ENCODE measurements at places on chromosomes 1 and 21.

- DNase-seq, result no peak
Observed at GRCh38 chr1:180150982-180151381, 3.7 kb upstream of the QSOX1 start.

DNA sequence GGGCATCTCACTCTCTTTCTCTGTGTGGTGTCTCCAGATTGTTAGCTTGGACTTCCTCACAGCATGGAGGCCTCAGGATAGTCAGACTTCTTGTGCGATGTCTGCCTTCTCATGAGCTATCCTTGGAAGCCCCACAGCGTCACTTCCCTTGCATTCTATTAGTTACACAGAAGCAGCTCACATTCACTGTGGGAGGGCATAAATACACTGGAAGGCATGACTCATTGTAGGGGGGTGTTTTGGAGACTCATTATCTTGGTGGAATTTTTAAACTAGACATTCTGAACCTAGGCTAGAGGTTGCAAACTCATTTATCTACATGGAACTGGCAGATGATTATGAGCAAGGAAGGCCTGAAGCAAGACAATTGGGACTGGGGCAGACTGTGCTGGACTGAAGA, 21.4 kb upstream of the FASLG start:
- no peak for DNase-seq

GRCh38 chr1:60118085-60118484, 44.5 kb upstream of the C1orf87 start:
- no peak for DNase-seq

GRCh38 chr1:33302325-33302724, 18.6 kb downstream of the A3GALT2 start:
- DNase-seq, result no peak

- no peak for DNase-seq
Observed at GRCh38 chr1:12620488-12620865, 2.5 kb upstream of the DHRS3 start.

DNA sequence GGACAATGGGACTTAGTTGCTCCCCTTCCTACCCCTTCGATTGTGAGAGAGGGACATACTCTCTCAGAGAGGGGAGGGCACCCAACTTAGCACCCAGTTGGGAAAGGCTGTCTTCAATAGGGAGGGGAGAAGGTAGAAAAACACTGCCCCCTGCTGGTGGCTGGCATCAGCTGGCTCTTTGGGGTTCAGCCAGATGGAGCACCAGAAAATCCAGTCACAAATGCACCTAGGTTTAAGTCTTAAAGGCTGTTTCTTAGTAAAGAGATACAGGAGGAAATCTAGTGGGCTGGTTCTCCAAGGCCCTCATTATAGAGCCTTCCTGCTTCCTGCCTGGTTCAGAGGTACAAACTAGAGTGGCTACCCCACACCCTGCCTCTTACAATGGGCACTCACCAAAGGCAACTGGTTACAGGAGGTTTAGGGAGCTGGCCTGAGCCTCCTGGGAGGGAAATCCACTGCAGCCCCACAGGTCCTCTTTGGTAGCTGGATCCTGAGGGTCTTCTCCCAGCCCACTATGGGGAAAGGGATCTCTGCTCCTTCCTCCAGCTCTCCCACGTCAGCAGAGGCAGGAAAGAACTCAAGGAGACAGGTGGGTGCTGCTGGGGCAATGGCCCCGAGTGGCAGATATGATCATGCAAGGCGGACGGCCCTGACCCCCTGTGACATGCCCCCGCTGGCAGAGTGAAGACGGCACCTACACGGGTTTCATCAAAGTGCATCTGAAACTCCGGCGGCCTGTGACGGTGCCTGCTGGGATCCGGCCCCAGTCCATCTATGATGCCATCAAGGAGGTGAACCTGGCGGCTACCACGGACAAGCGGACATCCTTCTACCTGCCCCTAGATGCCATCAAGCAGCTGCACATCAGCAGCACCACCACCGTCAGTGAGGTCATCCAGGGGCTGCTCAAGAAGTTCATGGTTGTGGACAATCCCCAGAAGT, 28.3 kb downstream of the EIF2D start:
- peak; percentile 56 for DNase-seq

DNA sequence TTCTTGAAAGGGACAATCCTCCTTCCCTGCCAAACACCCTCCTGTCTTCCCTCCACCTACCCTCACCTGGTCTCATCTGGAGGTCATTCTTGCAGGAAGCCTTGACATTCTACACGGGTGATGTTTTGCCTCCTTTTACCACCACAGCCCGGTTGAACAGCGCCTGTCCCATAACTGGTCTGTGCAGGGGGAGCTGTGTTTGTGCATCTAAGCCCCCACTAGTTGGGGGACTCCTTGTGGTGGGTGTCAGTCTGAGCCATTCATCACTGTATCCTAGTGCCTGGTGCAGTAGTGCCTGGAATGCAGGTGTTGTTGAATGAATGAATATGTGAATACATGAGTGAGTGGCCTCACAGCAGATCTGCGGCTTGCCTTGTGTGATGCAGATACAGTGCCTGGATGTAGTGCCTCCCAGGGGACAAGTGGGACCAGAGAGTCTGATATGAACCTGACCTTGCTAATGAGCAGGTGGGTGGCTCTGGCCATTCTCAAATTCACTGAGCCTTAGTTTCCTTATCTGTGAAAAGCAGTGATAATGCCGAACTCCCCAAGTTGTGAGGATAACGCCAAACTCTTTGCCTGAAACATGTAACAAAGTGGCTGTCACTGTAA, 79.8 kb downstream of the OMA1 start:
- DNase-seq, result no peak

DNA sequence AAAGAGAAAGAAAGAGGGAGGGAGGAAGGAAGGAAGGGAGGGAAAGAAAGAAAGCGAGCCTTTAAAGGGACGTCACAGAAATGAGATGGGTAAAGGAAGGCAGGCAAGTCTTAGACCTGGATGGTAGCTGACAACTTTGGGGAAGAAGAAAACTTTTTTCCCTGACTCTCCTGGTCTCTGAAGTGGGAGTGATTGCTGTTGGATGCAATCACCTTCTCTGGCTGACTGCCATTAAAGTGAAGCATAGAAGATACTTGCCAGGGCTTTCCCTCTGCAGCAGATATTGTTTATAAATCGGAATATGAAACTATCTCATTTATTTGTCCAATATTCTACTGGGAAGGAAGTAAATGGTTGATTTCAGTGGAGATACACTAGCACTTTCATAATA, 27.0 kb downstream of the VCAM1 start:
- DNase-seq, result no peak

- no peak for DNase-seq
Observed at GRCh38 chr1:174166530-174167264, 7.4 kb downstream of the RABGAP1L start.

DNA sequence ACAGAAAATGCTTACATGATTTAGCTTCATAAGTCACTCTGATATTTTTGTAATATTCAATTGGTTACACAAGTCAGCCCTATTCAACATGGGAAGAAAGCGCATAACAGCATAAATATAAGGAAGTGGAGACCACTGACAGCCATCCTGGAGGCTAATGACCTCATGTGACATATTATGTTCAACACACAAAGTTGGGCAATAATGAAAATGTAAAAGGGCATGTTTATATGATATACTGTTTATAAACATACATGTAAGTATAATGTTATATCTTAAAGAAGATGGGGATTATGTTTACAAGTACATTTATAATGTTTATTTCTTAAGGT, 30.2 kb downstream of the EVI5 start:
- no peak for DNase-seq

GRCh38 chr1:153347856-153348255, 785 bp downstream of the PGLYRP4 start:
- DNase-seq, result no peak

DNA sequence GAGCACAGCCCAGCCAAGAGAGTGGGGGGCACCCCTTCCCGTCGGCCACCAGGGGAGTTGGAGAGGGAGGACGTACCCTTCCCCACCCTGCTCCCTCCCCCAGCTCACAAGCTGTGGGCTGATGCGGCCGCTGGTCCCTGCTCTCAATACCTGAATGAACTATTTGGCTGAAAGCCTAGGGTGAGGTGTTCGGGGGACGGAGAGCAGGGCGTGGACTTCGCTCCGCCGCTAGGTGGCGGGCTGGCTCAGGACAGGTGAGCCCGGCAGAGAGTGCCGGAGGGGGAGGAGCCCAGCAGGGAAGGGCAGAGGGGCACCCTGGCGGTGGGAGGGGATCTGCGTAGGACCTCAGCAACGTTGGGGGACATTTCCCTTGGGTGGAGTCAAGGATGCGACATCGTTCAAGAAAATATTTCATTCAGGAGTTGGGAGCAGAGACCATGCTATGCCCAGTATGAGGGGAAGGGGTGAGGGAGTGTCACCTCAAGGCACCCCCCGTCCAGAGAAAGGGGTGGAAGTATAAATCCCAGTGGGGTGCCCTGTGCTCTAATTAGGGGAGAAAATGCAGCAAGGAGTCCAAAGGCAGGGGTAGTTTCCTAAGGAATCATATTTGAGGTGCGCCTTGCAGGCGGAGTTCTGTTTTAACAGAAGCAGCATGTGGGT, 12.0 kb upstream of the RHBG start:
- DNase-seq, result peak; percentile 89

GRCh38 chr1:6105763-6106162, 60.1 kb downstream of the KCNAB2 start:
- no peak for DNase-seq

GRCh38 chr1:61054601-61054993, 27.8 kb upstream of the NFIA start:
- DNase-seq, result no peak

- no peak for DNase-seq
Observed at GRCh38 chr1:47406966-47407365, 9.1 kb upstream of the FOXE3 start.

GRCh38 chr1:12505639-12506280, 112.2 kb downstream of the DHRS3 start:
- no peak for DNase-seq

DNA sequence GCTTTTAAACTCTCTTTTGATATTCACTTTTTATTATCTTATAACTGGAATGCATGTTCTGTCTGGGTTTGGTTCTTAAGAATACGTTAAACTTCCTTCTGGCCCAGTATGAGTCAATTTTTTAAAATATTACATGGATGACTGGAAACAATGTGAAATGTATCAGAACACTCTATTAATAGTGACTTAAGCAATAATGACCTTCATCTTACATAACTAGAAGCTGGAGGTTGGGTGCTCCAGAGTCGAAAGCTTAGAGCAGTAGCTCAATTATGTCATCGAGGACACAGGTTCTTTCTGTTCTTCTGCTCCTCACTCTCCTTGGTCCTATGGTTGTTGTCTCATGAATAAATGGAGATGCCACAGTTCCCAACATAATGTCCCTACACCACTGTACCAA, 91.6 kb upstream of the FOXD3 start:
- DNase-seq, result no peak

- DNase-seq, result no peak
Observed at GRCh38 chr1:183996396-183996795, 41.1 kb downstream of the COLGALT2 start.

- DNase-seq, result peak; percentile 96
Observed at GRCh38 chr1:180343921-180344769, 114.1 kb downstream of the LHX4 start.

Measured in NCI-H2081 (cell line).